NCI-H526 (cell line): ENCODE measurements at places on chromosomes 7 and 10.

- no peak for DNase-seq
Observed at GRCh38 chr10:2986391-2986801, 81.0 kb upstream of the PFKP start.

DNA sequence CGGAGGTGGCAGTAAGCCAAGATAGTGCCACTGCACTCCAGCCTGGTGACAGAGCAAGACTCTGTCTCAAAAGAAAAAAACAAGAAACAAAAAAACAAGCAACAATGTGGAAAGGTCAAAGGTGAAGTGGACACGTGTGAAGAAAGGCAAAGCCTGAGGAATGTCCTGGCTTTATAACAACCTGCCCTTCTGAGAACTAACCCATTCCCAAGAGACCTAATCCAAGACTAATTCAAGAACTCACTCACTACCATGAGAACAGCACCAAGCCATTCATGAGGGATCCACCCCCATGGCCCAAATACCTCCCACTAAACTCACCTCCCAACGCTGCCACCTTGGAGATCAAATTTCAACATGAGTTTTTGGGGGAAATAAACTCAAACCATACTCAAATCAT lies 47.5 kb upstream of the KIF5B start:
- DNase-seq: no peak

DNA sequence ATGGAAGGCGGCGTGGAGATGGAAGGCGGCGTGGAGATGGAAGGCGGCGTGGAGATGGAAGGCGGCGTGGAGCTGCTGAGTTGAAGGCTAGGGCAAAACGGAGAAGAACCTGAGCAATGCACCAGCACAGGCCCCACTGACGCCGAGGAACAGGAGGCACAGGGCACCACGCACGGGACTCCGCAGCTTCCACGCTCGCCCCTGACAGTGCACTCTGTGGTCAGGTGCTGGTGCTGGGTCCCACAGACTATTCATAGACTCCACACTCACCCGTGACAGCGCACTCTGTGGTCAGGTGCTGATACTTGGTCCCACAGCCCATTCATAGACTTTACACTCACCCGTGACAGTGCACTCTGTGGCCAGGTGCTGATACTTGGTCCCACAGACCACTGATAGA lies 34.0 kb downstream of the CPXM2 start:
- no peak for DNase-seq

DNA sequence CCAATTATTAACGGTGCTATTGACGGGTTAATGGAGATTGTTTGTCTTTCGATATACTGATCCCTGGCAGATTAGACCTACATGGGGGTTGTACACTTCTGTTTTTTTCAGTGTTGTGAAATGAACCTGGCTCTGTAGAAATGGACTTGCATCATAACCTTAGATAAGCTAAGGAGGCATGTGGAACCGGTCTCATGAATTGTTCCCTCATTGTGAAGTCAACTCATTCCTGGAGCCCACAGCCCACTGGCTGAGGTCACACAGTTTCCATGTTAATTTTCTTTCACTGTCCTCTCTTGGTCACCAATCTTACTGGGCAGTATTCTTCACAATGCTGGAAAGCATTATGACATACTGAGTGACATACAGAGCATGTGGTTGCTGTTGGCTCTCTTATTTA lies 202.8 kb downstream of the BMPER start:
- DNase-seq: no peak

GRCh38 chr7:100705320-100705752 lies 585 bp upstream of the POP7 start:
- DNase-seq: peak; percentile 52

- no peak for DNase-seq
Observed at GRCh38 chr10:110858297-110858934, 13.3 kb upstream of the PDCD4 start.

GRCh38 chr10:44908066-44908749 lies 2.9 kb upstream of the TMEM72 start:
- DNase-seq: peak; percentile 17

DNA sequence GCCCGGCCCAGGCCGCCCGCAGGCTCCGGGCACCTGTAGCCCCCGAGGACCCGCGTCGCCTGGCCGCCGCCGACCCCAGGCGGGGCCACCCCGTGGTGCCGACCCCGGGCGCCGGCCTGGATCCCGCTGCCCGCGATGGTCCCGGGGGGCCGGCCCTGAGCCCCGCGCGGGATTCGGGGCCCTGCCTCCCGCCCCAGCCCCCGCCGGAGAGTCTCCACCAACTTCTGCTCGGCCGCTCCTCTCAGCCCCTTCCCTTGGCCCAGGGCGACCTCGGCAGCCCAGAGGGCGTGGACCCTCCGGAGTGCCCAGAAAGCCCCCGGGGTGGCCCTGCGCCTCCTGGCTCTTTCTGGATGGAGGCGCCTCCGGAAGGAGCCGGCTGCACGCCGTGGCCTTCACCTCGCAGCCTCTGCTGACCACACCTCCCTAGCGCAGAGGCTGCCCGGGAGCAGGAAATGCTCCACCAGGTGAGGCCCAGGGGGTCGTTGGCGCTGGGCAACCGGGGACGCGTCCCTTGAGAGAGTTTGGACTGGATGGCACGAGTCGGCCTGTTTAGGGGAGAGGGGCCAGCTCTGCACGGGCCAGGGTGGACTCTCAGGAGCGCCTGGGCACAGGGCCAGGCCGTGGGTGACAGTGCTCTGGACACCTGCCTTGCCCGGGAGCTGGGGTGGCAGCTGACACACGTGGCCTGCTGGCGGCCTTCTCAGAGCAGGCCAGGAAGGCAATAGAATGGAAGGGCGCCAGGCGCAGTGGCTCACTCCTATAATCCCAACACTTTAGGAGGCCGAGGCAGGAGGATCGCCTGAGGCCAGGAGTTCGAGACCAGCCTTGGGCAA lies 529 bp downstream of the ZNF853 start:
- DNase-seq: no peak

- DNase-seq: no peak
Observed at GRCh38 chr10:77351386-77351785, 286.2 kb downstream of the KCNMA1 start.

DNA sequence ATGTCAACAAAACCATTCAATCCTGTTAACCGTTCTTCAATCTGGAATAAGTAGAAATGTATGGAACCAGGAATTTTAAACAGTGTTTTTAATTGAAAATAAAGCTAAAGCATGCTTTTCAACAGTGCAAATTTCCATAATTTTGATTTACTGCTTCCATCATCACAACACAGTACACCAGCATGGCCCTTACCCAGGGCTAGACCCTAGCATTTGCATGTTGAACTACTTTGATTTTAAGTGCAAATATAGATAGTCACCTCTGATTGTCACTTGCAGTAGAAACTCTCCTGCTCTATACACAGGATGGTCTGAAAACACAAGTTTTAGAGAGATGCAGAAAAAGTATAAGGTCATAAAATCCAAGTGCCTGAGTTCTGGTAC lies 12.1 kb downstream of the SKIDA1 start:
- DNase-seq: no peak

GRCh38 chr10:124007102-124007772 lies 86.2 kb downstream of the CHST15 start:
- no peak for DNase-seq

DNA sequence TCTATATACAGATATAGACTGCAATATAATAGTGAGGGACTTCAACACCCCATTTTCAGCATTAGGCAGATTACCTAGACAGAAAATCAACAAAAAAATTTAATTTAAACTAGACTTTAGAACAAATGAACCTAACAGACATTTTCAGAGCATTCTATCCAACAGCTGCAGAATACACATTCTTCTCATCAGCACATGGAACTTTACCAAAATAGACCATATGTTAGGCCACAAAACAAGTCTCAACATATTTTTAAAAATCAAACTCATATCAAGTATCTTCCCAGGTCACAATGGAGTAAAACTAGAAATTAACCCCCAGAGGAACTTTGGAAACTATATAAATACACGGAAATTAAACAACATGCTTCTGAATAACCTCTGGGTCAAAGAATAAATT lies 169.6 kb downstream of the MTERF1 start:
- no peak for DNase-seq

GRCh38 chr7:92815412-92815811 lies 21.0 kb downstream of the CDK6 start:
- DNase-seq: no peak

DNA sequence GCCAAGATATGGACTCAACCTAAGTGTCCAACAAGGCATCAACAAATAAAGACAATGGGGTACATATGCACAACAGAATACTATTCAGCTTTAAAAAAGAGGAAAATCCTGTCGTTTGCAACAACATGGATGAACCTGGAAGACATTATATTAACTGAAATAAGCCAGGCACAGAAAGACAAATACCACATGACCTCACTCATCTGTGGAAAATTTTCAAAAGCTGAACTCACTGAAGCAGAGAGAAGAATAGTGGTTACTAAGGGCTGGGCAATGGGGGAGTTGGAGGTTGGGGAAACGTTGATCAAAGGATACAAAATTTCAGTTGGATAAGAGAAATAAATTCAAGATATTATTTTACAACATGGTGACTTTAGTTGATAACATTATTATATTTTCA lies 221.4 kb upstream of the PITRM1 start:
- DNase-seq: no peak

- no peak for DNase-seq
Observed at GRCh38 chr10:73588656-73589055, 2.5 kb downstream of the USP54 start.

- no peak for DNase-seq
Observed at GRCh38 chr7:128453836-128454804, 1.6 kb upstream of the HILPDA start.

- DNase-seq: no peak
Observed at GRCh38 chr10:21270976-21271375, 254.5 kb downstream of the SKIDA1 start.

- DNase-seq: no peak
Observed at GRCh38 chr10:8840356-8840755, 785.9 kb downstream of the GATA3 start.

DNA sequence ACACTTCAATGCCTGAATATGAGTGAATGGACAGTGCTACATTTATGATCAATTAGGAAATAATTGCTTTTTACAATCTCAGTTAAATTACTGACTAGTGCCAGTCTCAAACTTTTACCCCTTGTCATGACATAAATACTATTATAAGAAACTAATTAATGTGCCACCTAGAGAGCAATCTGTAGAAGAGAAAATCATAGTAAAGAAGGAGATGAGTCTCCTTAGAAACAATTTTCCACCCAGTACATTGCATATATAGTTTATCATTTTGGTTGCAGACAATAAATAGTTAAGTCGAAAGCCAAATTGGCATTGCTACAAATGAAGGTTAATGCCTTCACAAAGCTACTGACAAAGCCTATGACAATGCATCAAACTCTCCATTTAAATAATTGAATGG lies 68.6 kb downstream of the SLC13A1 start:
- DNase-seq: no peak

DNA sequence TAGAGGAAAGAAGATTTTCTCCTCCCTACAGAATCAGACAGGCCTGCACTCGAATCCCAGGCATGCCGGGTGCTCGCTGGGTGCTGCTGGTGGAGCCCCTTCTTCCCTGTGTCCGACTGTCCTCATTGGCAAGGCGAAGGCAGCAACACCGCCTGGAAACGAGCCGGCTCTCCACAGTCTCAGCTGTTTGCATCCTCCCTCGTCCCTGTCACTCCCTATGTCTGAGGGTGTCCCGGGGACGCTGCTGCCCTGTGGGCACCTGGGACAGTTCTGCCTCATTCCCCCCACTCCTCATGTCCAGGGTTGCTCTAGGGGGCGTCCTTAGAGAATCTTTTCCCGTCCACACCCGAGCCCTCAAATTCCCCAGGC lies 31.6 kb upstream of the TMEM72 start:
- no peak for DNase-seq

- no peak for DNase-seq
Observed at GRCh38 chr7:44650772-44651171, 44.3 kb downstream of the OGDH start.

- DNase-seq: peak; percentile 26
Observed at GRCh38 chr7:1979591-1980560, 252.9 kb downstream of the MAD1L1 start.

- no peak for DNase-seq
Observed at GRCh38 chr7:132092106-132092505, 484.2 kb downstream of the PLXNA4 start.

GRCh38 chr7:47914717-47915615 lies 33.3 kb downstream of the PKD1L1 start:
- no peak for DNase-seq

DNA sequence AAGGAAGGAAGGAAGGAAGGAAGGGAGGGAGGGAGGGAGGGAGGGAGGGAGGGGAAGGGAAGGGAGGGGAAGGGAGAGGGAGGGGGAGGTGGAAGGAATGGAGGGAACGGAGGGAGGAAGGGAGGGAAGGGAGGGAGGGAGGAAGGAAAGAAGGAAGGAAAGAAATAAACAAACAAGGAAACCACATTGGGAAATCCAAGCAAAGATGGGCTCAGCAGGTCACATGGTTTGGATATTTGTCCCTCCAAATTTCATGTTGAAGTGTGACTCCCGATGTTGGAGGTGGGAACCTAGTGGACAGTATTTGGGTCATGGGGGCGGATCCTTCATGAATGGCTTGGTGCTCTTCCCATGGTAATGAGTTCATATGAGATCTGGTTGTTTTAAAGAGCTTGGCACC lies 454.6 kb upstream of the C7orf33 start:
- DNase-seq: no peak

GRCh38 chr7:13850185-13850752 lies 139.2 kb downstream of the ETV1 start:
- no peak for DNase-seq

DNA sequence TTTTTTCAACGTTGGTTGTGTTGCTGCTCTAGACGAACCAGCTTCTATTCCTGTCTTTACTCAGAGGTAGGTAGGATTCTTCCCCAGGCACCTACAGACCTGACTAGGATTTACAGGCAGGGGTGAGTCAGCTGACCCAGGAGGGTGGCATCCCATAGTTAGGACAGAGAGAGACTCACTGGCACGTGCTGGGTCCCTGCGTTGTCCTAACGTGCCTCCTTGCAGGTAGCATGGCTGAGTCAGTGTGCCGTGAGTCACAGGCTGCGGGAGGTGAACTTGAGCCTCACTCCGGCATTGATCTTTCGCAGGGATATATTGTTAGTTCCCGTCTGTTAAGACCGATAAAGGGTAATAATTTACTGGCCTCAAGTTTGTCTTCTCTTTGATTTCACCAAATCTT lies 96.5 kb downstream of the PFKFB3 start:
- no peak for DNase-seq
